Activated CD8-positive, alpha-beta memory T cell treated with anti-CD3 and anti-CD28 coated beads for 24 hours (primary cell): ENCODE measurements at places on chromosomes 16 and 17.
A peak's percentile ranks its signal among the peaks of the same experiment; 100 is the strongest.

- peak; percentile 55 for DNase-seq
Measured at GRCh38 chr16:57349212-57350031, 9.2 kb upstream of the CCL22 start.

- DNase-seq: peak; percentile 83
Measured at GRCh38 chr16:85986931-85987749, 88.2 kb downstream of the IRF8 start.

- no peak for DNase-seq
Measured at GRCh38 chr17:77468897-77469296, 328.1 kb downstream of the SEC14L1 start.

DNA sequence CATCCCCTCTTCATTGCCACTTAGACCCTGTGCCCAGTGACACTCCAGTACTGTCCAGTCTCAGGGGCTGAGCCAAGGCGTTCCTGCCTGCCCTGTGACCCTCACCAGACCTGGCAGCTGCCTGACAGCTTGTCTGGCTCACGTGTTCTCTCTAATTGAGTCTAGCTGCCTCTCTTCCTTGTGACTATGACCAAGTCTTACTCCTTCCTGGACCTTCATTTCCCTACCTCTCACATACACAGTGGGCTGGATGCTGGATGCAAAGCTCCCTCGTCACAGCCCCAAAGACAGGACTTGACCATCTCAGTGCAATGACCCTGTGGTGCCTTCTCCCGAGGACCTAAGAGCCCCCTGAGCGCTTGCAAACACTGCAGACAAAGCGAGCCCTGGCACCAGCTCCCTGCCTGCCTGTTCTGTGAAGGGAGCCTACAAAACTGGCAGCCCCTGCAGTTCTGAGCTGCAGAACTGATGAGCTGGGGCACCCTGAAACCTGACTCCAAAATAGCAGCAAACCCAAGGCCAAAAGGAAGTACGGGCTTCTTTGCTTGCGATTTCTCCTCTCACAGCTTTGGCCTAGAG, 1.7 kb downstream of the DEXI start:
- DNase-seq: no peak

DNA sequence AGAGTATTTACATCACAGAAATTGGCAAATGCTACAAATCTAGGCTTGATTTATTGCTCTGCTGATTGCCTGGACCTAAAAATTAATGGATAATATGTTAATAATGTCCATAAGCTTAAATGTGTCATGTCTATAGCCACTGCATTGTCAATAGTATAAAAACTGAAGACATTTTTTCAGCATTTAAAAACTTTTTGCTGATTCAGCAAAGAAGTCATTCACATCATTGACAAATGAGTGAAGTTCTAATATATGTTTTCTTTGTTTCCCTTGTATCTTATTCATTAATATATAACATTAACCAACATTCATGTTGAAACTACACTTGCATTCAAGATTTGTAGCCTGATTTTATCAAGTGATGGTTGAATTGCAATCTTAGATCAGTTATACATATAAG, 214.7 kb upstream of the XYLT1 start:
- no peak for DNase-seq

DNA sequence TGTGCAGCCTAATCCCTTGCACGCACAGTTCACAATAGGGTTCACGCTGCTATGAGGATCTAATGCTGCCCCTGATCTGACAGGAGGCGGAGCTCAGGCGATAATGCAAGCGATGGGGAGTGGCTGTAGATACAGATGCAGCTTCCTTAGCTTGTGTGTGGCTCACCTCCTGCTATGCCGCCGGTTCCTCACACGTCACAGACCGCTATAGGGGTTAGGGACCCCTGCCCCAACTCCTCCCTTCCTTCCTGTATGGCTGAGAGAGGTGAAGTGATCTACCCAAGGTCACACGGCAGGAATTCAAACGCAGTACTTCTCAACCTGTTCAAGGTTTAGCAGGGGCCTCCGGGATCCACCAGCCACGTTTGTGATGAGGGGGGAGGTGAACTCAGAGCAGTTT, 13.4 kb upstream of the PLLP start:
- DNase-seq: peak; percentile 67

GRCh38 chr16:50534556-50534955, 13.6 kb upstream of the NKD1 start:
- peak; percentile 21 for DNase-seq

GRCh38 chr17:80876950-80877728, 114.5 kb upstream of the CHMP6 start:
- DNase-seq: peak; percentile 86

GRCh38 chr17:61253362-61253761, 146.3 kb upstream of the TBX2 start:
- DNase-seq: no peak

DNA sequence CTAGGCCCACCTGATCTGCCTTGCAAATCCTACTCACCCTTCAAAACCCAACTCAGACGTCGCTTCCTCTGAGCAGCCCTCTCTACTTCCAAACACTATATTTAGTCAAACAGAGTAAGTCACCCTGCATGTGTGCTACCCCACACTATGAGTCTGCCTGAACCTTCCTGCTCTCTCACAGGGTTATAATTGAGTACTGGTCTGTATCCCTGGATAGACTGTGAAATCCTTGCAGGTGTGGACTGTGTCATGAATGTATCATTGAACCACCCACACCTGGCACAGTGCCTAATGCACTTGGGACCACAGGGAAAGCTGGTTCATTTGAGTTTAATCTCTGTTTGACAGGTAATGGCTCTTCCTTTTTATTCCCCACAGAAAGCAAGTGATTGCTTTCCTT, 3.4 kb downstream of the FBXO39 start:
- no peak for DNase-seq

DNA sequence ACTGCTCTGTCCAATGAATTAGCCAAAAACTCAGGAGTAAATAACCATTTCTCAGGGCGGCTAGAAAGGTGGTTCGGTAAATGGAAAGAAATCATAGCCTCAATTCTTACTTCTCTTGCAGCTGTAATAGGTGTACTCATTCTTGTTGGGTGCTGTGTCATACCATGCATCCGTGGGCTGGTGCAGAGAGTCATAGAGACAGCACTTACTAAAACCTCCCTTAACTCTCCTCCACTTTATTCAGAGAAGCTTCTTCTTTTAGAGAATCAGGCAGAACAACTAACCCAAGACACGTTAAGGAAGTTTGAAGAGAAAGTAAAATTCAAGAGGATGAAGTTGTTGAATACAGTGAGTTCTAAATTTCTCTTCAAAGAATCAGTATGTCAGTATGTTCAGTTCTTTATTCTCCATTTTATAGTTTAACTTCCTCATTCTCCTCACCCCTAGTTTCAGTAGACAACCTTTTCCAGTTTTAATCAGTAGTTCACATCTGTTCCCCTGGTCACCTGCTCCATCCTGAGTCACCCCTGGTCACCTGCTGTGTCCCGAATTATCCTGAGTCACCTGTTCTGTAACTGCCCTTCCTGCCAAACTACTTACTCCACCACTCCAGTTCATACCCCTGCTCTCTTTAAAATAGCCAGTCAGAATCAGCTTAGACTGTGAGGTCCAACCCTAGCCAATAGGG, 85.9 kb downstream of the EMP2 start:
- DNase-seq: no peak

DNA sequence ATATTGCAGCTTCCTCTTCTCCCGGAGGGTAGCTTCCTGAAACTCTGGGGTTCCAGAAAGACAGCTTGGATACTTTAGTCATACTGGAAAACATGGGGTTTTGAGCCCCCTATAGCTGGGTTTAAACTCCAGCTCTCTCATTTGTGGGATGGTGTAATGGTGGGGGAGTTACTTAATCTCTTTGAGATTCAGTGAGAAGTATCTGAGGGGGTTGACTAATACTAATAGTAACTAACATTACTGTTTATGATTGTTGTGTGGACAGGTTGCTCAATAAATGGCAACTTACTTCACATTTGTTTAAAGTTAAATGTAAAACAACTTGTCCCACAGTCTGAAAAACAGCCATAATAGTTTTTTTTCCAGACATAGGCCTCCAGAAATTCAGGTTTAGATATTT, 5.1 kb upstream of the SUZ12 start:
- no peak for DNase-seq

- DNase-seq: peak; percentile 85
Measured at GRCh38 chr17:40086150-40087044, 14.0 kb downstream of the NR1D1 start.
